Liver (tissue), 10 donors: ENCODE measurements at places on chromosomes 6 and 20.

- DNase-seq, result no peak
Observed at GRCh38 chr20:33132513-33133372, 35.2 kb upstream of the BPIFA2 start.

DNA sequence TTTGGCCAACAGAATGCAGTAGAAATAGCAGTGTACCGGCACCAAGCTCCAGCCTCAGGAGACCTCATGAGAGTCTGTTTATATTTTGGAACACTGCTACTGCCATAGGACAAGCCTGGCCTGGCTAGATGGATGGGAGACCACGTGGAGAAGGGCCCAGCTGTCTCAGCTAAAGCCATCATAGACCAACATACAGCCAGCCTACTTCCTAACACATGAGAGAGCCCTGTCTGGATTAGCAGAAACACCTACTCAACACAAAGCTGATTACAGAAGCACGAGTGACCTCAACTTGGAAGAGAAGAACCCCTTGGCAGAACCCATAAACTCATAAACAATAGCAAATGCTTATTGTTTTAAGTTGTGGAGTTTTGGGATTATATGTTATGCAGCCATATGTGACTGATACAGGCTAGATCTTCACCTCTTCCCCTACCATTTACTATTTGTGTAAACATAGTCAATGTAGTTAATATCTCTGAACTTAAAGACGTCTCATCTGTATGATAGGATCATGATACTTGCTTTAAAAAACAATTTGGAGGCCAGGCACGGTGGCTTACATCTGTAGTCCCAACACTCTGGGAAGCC lies 199.4 kb upstream of the ZNF217 start:
- no peak for DNase-seq

DNA sequence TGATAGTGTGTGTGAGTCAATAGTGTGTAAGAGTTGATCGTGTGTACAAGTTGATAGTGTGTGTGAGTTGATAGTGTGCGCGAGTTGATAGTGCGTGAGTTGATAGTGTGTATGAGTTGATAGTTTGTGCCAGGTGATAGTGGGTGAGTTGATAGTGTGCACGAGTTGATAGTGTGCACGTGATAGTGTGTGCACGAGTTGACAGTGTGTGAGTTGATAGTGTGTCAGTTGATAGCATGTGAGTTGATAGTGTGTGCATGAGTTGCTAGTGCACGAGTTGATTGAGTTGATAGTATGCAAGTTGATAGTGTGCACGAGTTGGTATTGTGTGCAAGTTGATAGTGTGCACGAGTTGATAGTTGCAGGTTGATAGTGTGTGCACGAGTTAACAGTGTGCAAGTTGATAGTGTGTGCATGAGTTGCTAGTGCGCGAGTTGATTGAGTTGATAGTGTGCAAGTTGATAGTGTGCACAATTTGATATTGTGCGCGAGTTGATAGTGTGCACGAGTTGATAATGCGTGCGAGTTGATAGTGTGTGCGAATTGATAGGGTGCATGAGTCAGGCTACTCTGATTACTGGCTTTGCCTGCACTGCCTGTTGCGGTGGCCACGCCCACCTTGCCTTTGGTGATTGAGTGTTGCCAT lies 35.8 kb upstream of the IYD start:
- DNase-seq, result no peak

GRCh38 chr6:40900791-40901190 lies 138.2 kb downstream of the UNC5CL start:
- no peak for DNase-seq

- DNase-seq, result no peak
Observed at GRCh38 chr20:20411402-20411801, 43.5 kb downstream of the INSM1 start.

- no peak for DNase-seq
Observed at GRCh38 chr6:25384234-25384633, 105.1 kb downstream of the CARMIL1 start.

- no peak for DNase-seq
Observed at GRCh38 chr6:94894300-94894699, 683.0 kb upstream of the MANEA start.

DNA sequence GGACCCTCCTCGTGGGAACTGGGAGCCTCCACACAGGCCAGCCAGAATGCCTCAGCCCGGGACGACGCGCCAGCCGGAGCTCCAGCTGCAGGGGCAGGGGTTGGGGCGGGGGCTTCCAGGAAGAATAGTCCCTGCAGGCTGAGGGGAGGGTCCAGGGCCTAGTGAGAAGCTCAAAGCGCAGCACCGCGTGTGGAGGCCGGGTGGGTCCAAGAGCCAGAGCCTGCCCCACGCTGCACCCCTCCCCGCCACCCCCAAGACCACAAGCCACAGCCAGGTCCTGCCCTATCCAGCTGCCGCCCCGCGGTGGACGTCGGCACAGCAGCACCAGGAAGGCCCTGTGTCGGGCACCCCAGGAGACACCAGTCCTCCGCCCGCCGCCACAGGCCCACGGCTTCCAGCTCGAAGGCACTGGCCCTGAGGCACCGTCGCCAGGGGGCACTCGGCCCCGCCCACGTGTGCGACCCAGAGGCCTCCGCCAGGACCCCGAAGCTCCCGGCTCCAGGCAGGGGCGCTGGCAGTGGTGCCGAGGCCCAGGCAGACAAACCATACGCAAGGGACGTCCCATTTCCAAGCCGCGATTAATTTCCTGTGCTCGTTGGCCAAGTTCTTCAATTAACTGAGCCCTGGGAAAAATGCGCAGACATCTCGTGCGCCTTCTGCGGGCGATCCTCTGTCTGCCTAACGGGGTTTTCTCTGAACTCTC lies 19.5 kb downstream of the KCNQ2 start:
- DNase-seq, result no peak

GRCh38 chr20:24493661-24494459 lies 24.4 kb downstream of the SYNDIG1 start:
- DNase-seq, result no peak

DNA sequence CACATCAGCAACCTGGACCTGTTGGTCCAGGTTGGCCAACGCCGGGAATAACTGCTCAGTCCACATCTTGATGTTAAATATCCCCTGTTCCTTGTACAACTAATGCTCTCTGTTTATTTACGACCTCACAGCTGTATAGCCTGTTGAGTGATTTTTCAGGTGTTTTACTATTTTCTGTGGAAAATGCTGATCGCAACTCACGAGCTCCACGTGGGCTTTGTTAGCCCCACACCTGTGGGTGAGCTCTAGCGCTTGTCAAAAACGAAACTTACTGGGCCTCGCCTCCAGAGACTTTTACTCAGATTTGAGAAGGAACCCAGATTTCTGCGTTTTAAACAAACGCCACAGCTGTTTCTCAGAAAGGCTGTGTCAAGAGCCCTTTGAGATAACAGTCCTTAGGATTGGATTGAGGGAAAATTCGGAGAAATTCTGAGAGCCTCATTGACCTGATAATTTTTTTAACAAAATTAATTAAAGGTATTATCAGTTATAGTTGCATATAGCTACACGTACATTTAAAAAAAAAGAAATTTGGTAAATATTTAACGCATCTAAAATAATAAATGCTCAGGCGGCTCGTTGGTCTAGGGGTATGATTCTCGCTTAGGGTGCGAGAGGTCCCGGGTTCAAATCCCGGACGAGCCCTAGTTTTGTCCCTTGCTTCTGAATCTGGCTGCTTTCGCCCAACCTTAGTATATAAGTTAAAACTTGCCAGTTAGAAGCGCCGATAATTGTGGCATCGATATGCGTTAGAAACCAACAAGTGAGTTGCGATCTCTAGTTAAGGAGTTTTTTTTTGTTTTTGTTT lies 16.7 kb downstream of the HMGN4 start:
- peak; percentile 72 for DNase-seq

GRCh38 chr6:81636930-81637568 lies 115.4 kb downstream of the TENT5A start:
- no peak for DNase-seq

DNA sequence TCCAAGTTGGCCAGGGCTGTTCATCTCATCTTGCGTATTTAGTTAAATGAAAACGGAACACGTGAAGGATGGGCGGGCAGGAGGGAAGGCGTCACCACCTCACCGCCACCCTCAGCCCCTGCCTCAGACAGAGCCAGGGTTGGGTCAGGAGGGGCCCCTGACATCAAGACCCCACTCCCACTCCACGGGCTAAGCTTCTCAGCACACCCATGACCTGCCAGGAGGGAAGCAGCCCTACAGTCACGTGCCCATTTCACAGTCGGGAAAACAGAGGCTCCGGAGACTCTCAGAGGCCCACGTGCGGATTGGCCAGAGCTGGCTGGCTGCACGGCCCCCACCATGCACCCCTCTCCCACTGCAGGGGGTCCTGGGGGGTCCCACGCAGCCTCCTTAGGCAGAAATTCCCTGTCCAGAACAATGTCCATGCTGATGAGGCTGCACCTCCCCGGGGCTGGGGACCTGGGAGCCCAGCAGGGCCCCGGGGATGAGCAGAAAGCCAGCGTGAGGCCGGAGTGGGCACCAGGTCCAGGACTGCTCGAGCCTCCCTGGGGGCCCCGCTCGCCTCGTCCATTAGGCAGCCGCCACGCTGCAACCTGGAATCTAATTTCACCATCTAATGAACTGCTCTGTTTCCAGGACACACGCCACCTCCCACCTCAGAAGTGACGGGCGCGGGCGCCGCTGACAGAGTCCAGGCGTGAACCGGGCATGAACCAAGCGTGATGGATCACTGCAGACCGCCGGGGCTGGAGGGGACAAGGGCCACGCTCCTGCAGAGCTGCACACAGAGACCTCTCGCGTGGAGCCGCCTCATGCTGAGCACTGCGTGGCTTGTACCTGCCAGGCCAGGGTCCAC lies 15.8 kb downstream of the KCNQ2 start:
- no peak for DNase-seq

GRCh38 chr6:90918361-90918760 lies 331.5 kb upstream of the MAP3K7 start:
- DNase-seq, result no peak

DNA sequence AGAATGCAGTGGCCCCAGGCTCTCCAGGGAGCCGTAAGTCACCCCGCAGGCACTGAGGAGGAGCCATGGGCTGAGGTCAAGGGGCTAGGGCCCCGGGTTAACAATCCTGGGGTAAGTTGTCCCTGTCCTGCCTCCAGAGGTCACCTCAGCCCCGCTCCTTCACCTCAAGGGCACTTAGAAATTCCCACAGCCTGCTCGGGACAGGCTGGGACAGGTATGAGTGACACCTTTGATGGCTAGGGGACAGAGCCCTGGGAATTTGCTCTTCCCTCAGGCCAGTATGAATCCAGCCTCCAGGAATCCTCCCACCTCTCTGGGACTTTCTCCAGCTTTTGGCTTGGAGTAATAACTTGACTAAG lies 3.5 kb upstream of the GRM4 start:
- DNase-seq, result no peak

DNA sequence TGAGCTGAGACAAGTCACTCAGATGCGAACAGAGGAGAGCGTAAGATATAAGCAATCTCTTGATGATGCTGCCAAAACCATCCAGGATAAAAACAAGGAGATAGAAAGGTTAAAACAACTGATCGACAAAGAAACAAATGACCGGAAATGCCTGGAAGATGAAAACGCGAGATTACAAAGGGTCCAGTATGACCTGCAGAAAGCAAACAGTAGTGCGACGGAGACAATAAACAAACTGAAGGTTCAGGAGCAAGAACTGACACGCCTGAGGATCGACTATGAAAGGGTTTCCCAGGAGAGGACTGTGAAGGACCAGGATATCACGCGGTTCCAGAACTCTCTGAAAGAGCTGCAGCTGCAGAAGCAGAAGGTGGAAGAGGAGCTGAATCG lies 9.5 kb upstream of the SNRNP48 start:
- no peak for DNase-seq

- DNase-seq, result no peak
Observed at GRCh38 chr20:1389703-1390580, 2.9 kb downstream of the FKBP1A start.

- no peak for DNase-seq
Observed at GRCh38 chr20:44858606-44859360, 26.7 kb upstream of the YWHAB start.

DNA sequence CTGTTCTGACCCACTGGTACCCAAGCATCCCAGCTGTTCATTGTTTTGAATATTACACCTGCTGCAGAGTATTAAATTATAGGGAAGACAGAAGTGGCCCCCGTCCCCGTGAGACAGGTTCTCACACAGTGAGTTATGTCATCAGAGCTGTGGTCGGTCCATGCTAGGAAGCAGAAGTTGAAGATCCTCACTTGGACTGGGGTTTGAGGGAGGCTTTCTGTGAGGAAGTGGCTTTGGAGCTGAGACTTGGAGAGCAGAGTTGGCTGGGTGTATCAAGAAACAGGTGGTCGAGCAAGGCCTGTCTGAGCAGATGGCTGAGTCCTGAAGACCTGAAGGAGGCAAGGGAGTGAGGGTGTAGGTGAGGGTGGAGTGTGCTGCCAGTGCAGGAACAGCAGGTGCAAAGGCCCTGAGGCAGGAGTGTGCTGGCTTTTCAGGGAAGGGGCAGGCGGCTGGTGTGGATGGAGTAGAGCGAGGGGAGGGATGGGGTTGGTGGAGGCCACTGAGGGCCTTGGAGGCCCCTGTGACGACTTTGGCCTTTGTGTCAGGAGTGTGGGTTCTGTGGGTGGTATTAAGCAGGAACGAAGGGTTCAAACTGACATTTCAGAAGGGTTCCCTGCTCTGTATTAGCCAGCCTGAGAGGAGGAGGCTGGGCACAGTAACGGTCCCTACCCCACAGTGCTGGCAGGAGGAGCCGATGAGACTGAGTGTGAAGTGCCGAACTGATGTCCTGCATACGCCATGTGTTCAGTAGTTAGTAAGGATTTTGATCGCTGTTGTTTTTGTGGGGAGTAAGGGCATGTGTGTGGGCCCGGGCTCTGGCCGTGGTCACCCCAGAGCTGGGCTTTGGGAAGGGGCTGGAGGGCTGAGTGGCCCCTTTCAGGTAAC lies 11.8 kb downstream of the SRC start:
- DNase-seq, result no peak

GRCh38 chr6:112114577-112115223 lies 27.3 kb downstream of the FAM229B start:
- DNase-seq, result no peak

GRCh38 chr6:116003668-116004067 lies 57.0 kb downstream of the FRK start:
- DNase-seq, result no peak
